ENCODE measurements at places on chromosomes 4 and X.

- no peak for DNase-seq
Observed at GRCh38 chr4:85717847-85718246, 242.9 kb downstream of the ARHGAP24 start.

DNA sequence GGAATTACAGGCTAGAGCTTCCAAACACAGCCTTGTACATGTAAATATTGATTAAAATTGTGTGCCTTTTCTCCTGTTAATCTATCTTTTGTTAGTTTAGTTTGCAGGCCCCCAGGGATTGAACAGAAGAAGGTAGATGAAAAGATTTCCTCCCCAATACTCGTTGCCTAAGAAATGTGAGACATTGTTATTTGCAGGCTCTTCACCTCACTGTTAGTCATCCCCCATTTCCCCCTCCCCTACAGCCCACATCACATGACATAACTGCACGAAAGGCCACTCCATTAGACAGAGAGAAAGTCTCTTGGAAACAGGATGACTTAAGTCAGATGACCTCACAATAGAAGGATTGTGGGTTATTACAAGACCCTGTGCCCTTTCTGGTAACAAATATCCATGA is 13.3 kb upstream of the MID1 start:
- no peak for DNase-seq

GRCh38 chrX:2748171-2748814 is 3.5 kb upstream of the XG start:
- DNase-seq, result no peak

GRCh38 chr4:154047733-154048132 is 258.9 kb upstream of the SFRP2 start:
- DNase-seq, result no peak

DNA sequence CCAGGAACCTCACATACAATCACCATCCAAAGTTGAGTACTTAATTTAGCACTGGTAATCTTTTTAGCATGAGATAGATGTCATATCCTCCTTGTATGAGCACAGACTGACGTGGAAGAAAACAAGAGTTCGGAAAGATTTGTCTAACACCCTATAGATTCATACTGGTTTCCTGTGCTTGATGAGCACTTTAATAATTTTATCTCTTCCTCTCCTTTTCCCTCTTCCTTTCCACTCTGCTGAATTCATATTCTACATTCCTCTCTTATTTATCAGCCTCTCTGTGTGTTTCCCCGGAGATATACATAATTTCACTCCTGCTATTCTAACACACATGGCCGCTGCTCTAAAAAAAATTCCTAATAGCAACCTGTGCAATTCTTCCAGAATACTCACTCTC is 273.9 kb downstream of the AFF2 start:
- DNase-seq, result no peak

- no peak for DNase-seq
Observed at GRCh38 chrX:100373673-100374072, 36.4 kb downstream of the PCDH19 start.

GRCh38 chr4:142307857-142308256 is 538.2 kb downstream of the INPP4B start:
- no peak for DNase-seq

DNA sequence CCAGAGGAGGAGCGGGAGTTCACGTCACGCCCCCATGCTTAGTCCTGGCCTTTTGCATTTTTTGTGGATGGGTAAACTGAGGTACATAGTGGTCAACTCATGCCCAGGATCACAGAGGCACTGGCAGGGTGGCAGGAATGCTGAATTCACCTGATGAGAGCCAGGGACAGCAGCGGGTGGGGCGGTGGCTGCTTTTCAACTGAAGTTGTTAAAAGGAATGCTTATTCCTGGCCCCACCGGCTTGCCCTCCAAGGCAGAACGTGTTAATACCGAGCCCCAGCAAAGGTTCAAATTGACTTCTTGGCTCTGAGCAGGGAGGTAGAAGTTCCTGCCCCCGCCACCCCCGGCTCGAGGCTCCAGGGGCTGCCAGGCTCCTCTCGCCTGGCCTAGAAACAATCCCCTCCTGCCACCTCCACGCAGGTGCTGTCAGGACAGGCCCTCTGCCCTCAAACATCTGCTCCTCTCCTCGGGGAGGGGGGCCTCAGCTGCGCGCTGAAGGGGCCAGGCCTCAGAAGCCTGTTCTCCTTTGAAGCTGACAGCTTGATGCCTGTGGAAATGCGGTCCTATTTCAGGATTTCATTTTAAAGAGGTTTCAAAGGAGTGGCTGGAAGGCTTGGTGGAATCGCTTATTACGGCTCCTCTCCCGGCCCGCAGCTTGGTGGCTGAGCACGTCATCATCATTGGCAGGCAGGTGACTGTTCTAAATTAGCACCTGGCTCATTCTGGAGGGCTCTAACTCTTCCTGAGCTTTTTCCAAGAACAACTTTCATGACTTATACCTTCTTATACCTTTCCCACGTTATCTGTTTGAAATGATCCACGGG is 93.0 kb downstream of the PHKA2 start:
- no peak for DNase-seq

- DNase-seq, result no peak
Observed at GRCh38 chr4:108351791-108352190, 183.1 kb upstream of the LEF1 start.
